Panc1 (cell line): ENCODE measurements at places on chromosomes 11 and 22.
A peak's percentile ranks its signal among the peaks of the same experiment; 100 is the strongest.

- no peak for DNase-seq
Measured at GRCh38 chr11:124481365-124482323, 36.1 kb upstream of the OR8B8 start.

- peak; percentile 46 for DNase-seq
Measured at GRCh38 chr11:72446929-72447769, 12.8 kb upstream of the CLPB start.

DNA sequence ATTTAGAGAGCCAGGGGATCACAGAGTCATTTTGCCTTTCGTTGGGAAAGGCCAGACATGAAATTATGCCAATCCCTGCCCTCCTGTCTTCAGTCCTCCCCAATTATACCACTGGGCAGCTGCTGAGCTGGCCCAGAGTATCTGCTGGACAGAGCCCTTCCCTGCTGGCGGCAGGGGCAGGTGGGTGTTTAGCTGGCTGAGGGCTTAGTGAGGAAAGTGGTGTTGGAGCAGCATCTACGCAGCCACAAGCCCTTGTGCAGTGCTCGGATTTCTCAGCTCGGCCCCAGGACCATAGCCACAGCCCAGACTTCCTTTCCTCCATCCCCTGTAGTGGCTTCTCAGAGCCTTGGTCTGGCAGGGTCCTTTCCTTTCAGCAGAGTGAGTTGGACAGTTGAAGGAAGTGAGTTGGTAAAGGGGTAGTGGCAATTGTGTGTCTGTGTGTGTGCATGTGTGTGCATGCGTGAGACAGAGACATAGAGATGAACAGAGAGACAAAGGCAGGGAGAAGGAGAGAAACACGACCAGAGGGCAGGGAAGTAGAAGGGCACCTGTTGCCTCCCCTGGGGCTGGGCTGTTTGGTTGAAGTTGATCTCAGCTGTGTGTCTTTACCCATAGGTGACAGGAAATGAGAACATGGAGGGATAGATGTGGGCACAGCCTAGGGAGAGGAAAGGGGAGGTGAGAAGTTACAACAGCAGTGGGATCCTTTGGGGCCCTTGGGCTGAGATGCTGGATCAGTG is 66.2 kb downstream of the GRIK4 start:
- DNase-seq: no peak

- peak; percentile 59 for DNase-seq
Measured at GRCh38 chr22:27718186-27719035, 83.1 kb downstream of the MN1 start.

- DNase-seq: no peak
Measured at GRCh38 chr11:27848423-27848822, 148.2 kb upstream of the BDNF start.

- no peak for DNase-seq
Measured at GRCh38 chr11:72631806-72632731, 42.2 kb downstream of the PDE2A start.

- DNase-seq: peak; percentile 41
Measured at GRCh38 chr11:102733232-102733875, 8.6 kb upstream of the MMP8 start.

DNA sequence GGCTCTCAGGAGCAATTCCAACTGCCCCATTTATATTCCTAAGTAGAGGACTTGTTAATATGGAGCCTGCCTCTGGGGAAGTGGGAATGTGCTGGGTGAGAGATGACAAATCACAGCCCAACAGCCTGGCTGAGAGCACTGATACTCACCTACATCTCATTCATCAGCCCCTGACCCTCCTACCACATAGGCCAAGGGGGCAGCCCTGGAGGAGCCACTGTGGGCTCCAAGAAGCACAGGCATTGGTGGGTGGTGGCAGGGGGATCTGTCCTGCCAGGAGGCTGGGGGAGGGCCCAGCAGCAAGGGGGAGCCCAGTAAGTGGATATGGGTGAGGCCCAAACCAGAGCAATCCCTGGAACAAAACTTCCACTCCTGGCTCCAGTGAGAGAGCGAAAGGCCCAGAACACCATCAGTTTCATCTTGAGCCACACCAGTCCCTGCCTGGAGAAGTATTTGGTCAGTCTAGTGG is 79.7 kb downstream of the BUD13 start:
- no peak for DNase-seq

GRCh38 chr11:132115454-132115853 is 745.0 kb downstream of the NTM start:
- DNase-seq: no peak

DNA sequence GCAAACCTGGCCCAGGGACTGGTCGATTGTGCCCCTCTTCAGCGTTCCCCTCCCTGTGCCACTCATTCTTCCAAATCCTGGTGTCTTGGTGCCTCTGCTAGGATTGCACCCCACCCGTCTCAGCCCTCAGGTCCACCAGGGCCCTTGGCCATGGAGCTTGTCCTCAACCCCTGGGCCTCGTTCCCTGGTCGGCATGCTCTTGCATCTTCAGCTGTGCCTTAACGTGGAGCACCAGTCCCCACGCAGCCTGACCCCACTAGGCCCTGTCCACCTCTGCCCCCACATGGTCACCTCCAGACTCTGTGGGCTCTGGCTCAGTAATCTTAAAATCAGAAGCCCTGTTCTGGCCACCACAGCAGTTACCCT is 61.1 kb downstream of the OSBP2 start:
- no peak for DNase-seq

DNA sequence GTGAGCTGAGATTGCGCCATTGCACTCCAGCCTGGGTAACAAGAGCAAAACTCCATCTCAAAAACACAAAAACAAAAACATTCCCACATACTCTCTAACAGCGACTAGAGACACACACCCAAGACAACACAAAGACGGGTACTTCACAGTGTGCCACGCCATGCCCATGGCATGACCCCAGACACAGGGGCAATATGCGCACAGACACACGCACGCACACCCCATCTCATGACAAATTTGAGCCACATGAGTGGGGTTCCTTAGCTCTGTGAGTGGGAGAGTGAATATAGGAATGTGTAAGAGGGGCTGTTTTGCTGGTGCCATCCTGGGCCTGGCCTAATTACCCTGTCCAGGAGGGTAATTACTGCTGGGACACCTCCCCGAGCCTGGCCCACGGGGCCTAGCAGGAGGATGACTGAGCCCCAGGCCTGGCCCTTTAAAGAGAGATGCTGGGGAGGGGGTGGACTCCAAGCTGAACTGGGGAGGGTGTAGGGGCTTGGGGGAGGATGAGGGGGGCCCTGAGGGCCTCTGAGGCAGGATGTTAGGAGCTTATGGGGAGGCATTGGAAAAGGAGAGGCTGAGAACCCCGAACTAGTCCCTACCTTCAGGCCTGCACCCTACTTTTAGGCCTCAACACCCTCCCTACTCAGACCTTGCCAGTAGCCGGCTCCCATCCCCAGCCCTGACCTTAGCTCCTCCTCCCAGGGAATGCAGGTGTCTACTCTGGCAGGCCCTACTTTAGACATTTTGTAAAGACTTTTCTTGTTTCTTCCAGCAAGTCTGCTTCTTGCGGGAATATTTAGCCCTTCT is 1.5 kb downstream of the LTBP3 start:
- no peak for DNase-seq

DNA sequence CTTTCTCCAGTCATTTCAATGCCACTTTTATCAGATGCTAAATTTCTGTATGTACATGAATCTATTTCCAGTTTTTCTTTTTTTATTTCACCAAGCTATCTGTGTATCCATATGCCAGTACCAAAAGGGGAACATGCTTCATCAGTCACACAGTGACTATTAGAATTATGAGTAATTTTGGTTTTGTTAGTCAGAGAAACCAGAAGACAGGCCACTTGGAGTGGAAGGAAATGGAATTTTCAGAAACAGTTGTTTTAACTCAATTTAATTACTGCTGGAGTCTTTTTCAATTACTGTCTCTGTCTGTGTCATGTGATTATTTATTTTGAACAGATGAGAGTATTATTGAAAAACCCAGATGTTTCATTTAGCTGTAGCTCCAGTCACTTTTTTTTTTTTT is 84.6 kb upstream of the ANO3 start:
- DNase-seq: no peak

DNA sequence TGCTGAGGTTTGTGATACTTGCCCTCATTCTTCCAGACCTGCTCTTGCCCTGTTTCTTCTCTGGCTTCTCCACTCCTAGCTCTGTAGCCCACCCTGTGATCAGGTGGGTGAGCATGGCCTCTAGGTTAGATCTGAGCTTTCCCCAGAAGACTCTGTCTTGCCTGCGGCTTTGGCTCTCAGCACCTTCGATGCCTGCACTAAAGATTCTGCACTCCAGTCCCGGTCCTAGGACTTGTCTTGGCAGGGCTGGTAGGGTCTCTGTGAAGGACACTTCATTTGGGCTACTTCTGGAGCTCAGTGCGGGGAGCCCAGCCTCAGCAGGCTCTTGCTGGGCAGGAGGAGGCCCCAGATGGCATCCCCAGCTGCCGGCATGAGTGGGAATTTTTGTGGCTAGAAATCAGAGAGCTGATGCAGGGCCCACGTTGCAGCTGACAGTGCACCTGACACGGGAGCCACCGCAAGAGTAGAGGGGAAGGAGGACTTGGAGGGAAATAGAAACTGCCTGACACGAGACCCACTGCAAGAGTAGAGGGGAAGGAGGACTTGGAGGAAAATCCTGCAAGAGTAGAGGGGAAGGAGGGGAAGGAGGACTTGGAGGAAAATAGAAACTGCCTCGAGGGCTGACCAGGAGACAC is 226.9 kb upstream of the B3GAT1 start:
- DNase-seq: no peak

DNA sequence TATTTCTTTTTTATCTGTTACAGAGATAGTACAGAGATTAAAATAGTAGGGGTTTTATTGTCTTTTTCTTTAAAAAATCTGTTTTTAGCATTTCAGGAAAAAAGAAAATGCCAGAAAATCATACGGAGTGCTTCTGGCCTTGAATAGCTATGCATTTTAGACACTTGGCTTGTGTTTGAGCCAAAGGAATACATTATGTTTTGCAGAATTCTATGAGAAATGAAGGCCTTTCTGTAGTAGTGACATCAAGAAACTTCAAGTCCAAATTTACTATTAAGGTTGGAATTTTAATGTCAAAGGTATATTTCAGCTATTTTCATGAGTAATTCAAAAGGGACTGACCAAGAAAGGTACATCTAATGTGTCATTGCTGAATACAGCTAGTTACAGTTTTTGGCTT is 56.3 kb upstream of the DDI1 start:
- no peak for DNase-seq

- DNase-seq: no peak
Measured at GRCh38 chr11:12085371-12086251, 24.8 kb upstream of the MICAL2 start.

DNA sequence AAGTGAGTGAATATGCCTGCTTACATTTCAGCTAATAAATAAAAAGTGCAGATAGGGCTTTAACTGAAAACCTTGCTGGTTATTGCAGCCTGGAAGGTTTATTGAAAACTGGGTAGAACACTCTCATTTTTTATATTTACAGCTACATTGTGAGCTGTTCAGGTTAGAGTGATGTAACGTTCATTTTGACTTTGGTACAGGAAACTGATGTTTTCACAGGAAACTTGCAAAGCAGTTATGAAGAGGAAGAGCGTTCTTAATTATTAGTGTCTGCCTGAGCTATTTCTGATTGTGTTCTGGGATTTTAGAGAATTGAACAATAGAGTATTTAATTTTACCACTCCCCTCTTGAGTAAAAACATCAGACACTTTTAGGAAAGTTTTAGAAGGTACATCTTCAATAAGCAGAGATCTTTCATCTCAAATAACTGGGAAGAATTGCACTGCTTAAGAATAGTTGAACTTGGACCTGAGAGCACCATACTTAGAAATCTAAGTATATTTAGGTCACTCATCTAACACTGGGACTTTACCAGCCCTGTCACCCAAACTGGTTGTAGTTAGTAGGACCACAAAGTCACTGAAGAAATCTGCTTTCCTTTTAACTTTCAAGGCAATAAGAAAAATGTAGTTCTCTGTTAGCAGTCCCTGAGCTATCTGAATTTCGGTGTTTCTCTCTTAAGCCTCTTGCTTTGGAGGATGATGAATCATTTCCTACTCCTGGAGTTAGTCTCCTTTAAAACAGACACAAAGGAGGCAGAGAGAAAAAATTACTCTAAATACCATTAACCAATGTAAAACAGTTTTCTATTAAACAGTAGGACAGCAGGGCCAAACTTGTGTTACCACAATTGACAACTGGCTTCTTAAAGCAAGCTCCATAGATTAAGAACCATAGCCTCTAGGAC is 128.6 kb upstream of the DDI1 start:
- no peak for DNase-seq

- DNase-seq: no peak
Measured at GRCh38 chr11:76666830-76667229, 3.7 kb downstream of the LRRC32 start.

GRCh38 chr11:12842933-12843636 is 166.0 kb upstream of the RASSF10 start:
- no peak for DNase-seq

- no peak for DNase-seq
Measured at GRCh38 chr22:45438336-45438735, 24.8 kb downstream of the RIBC2 start.

DNA sequence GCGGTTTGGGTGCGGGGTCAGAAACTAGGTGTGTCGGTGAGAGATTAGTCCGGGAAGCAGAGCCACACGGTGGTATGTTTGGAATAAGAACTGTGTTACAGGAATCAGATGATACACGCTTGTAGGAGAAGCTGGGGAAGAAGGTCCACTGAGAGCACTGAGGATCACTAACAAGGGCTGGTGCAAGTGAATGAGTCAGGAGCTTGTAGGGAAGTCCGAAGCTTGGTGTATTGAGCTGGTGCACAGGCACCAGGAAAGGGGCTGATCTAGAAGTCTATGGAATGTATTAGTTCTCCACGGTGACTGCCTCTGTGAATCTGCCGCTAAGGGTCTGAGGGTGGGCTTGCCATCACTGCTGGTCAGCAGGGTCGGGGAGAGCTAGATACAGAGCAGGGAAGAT is 18.8 kb upstream of the GRK3 start:
- no peak for DNase-seq

- DNase-seq: no peak
Measured at GRCh38 chr22:27318516-27318915, 483.0 kb downstream of the MN1 start.

- DNase-seq: no peak
Measured at GRCh38 chr22:27790376-27791158, 11.0 kb downstream of the MN1 start.

DNA sequence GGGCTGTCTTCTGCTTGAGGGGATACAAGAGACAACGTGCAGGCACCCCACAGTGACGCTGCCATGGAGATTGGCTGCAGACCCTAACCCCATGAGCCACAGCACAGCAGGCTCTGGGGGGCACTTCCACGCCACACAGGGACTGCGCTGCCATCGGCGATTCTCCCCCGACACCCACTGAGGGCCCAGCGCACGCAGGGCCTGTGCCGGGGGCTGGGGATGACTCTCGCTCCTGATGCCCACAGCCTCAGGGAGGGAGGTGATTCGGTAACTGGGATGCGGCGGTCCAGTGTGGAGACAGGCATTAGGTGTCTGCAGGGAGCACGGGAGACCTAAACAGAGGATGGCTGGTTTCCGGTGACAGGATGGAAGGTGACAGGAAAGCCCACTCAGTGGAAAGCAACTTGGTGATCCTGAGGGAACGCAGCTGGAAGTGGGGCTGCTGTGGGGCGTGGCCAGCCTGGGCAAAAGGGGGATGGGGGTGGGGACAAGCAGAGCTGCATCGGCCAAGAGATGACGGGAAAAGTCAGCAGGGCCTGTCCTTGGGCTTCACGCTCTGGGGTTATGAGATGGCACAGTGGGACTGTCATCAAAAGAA is 37.7 kb downstream of the EFCAB6 start:
- no peak for DNase-seq
